Breast epithelium (tissue), 4 donors: ENCODE measurements at places on chromosomes 5 and 9. TPM values are rescaled to one million over a fixed set of nuclear protein-coding genes. Genes with fewer than 3 reads are reported as not detected.

- DNase-seq, result no peak
These were observed 5.9 kb downstream of the CDKN2A start for GRCh38 chr9:21988056-21988990.

GRCh38 chr9:137136881-137137607, 1.9 kb upstream of the GRIN1 start:
- no peak for DNase-seq

- DNase-seq, result no peak
These were observed 1.1 kb downstream of the NDOR1 start for GRCh38 chr9:137206602-137207001.

The CSNK1G3 gene
- total RNA-seq, result 37.8 TPM

The PAPPA gene
- 3.4 TPM for total RNA-seq

The PCDHB3 gene
- total RNA-seq, result 3.4 TPM

The LCN12 gene
- total RNA-seq, result 1.8 TPM

DNA sequence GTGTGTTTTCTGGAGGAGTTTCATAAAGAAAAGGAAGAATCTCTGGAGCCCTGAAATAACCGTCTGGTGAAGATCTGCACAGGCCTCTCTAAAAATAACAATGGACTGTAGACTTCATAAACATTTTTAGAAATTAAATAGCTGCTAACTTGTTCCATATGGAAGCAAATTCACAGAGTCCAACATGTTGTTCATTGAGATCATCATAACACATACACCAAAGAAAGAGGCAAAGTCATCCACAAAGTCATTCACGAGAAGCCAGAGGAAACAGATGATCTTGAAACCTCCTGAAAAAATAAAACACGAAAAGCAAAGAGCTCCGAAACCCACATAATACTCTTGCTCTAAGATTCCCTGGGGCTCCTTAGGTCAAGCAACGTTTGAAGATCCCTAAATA, 347.8 kb downstream of the EFNA5 start:
- DNase-seq, result no peak

GRCh38 chr5:75053054-75053303, 621 bp upstream of the GCNT4 start:
- DNase-seq, result no peak
